ENCODE measurements at places on chromosomes 13 and 19.

- no peak for DNase-seq
Measured at GRCh38 chr13:23081220-23081619, 99.6 kb upstream of the SGCG start.

DNA sequence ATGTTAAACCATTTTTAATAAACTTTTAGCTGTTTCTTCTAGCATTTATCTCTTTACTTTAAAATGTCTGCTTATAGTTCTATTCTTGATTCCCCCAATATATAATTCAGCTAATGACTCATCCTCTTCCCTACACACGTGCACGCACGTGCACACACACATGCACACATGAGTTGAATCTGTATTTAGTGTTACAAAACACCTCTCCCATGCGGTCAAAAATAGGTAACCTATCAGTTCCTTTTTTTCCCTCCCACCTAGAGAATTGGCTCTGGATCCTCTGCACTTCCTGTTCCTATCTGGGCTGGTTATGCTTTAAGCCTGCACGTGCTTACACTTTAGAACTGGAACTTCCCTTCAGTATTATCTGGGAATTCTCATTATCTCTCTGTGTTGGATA is 144.1 kb downstream of the PAN3 start:
- DNase-seq = peak; percentile 20

DNA sequence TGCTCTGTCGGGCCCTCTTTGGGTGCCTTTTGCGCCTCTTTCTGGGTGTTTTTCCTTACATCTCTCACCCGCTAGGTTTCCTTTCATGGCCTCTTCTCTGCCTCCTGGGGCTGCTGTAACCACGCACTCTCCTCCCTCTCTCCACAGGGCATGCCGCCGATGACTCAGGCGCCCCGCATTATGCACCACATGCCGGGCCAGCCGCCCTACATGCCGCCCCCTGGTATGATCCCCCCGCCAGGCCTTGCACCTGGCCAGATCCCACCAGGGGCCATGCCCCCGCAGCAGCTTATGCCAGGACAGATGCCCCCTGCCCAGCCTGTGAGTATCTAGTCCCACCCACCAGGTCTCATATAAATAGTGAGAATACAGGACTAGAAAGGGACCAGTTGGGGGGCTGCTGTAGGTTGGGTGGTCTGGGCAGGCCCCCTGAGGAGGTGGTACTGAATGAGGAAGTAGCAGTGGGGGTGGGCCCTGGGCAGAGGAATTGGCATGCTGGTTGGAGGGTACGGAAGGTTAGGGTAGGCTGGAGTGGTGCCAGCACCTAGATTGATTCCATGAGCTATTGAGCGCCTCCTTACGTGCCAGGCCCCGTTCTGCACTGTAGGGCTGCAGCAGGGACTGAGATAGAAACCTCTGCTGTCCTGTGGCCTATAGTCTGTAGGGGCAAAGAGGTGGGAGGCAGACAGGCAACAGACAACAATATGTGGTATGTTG is 11.9 kb downstream of the SNRPA start:
- no peak for DNase-seq

GRCh38 chr19:56671613-56671994 is at the start of gene ZNF835:
ZNF835 (minus strand) TSS chr19:56671757; CDS start chr19:56665198, 6,559 bp downstream.
- DNase-seq = peak; percentile 89

DNA sequence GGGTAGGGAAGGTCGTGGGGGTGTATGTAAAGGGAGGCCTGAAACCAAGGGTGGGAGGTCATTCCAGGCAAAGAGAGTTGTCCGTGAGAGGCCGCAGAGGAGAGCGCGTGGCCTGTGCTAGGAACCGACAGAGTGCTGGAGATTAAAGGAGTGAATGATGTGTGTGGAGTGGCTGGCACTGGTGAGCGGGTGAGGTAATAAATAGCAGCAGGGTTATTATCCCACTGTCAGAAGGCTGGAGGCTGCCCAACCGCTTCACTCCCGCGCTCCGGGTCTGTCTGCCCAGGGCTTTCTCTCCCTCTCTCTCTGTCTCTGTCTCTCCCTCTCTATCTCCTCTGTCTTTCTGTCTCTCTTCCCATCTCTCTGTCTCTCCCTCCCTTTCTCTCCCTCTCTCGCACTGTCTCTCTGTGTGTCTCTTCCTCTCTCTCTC is 17.4 kb downstream of the ZNF579 start:
- no peak for DNase-seq

DNA sequence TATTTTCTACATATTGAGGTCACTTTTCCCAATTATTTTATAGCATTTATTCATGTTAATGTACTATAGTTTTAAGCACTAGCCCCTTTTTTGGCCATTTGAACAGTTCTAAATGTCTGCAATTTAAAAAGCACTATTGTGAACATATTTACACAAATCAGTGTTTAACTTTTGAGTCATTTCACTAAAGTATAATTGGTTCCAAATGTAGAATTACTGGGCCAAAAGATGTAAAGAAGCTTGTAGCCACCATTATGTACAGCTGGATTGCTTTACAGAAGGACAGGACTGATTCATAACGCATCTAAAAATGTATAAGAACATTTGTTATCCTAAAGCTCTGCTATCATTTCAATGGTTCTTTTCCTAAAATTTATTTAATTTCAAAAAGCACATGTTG is 16.6 kb upstream of the ATP12A start:
- no peak for DNase-seq

GRCh38 chr19:5914946-5915781 is 1.1 kb downstream of the CAPS start:
- no peak for DNase-seq

- peak; percentile 68 for DNase-seq
Measured at GRCh38 chr19:16066611-16067104, 9.6 kb upstream of the TPM4 start.

GRCh38 chr19:50320596-50320995 is 8.6 kb downstream of the KCNC3 start:
- no peak for DNase-seq

- DNase-seq = peak; percentile 27
Measured at GRCh38 chr19:33175886-33176669, 18.1 kb upstream of the LRP3 start.

- DNase-seq = no peak
Measured at GRCh38 chr13:90055121-90055520, 1292.4 kb upstream of the MIR17HG start.

DNA sequence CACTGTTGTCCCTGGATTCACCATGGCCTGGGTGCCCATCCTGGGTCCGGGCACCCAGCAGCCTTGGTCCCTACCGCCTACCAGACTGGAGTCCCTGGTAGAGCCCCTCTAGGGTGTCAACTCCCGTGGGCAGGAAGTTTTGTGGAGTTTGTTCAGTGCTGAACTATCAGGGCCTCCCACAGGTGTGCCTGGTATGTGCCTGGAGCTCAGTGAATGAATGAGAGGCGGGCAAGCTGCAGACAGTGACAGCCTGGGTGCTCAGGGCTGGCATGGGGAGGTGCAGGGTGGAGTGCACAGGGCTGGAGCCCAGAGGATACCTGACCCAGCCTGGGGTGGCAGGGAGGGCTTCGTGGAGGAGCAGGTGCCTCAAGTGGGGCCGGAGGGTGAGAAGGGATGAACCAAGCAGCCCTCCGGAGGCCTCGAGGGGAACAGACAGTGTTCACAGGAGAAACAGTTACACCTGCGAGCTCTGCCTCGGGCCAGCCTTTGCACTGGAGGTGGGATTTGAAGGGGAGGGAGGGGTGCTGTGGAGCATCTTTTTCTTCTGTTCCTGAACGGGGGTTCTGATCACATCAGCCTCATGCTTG is 29.6 kb downstream of the PAK4 start:
- no peak for DNase-seq

GRCh38 chr19:38592940-38593339 is 24.8 kb downstream of the MAP4K1 start:
- DNase-seq = no peak

DNA sequence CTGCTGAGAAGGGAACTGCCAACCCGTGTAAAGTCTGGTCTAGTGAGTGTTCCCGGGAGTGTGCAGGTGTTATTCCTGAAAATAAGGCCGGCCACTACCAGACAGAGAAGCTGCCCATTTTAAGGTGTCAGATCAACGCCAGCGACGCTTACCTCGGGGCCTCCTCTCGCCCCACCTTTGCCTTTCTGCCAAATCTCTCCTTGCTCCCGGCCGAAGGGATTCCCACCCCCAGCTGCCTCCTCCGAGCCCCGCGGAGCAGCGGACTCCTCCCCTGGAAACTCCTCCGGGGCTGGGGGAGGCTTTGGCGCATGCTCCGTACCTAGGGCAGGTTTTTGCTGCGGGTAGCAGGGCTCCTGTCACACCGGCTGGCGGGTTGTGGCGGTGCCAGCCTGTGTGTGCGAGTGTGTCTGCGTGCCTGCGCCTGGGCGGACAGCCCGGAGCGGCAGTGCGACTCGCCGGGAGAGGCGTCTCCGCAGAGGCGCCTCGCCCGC is at the start of gene HS6ST3:
Gene HS6ST3 (plus strand): TSS at position 359 of the 491 bp plus-strand sequence.
- no peak for DNase-seq

DNA sequence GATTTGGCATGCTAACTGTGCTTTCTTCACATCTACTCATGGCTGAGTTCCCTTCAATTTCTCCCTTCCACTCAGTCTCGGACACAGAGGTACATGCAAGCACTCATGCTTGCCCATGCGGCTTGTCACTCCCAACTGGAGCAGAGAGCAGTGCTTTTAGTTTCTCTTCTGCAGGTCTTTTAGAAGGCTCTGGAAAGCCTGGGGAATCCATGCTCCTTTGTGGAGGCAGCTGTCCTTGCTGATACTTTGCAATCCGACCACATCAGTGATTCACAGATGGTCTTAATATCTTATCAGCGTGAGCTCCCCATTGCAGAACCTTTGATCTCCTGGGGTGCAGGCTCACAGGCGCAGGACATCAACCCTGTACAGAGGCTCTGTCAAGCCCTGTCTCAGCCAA is 203.9 kb downstream of the COL4A1 start:
- DNase-seq = no peak

DNA sequence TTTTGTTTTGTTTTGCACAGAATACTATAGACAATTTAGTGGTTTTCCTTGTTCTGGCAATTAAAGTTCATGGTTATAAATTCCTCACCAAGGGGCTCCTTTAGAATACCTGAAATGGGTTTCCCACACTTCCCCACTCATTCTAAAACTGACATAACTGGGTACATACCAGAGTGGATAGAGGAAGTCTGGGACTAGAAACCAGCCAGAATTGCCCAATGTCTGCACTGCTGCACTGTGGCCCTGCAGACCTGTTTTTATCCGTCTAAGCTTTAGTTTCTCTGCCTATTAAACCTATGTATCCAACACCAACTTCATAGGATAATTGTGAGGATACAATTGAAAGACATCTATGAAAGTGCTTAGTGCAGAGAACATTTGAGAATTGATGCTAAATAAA is 498.6 kb downstream of the KCTD12 start:
- peak; percentile 32 for DNase-seq

DNA sequence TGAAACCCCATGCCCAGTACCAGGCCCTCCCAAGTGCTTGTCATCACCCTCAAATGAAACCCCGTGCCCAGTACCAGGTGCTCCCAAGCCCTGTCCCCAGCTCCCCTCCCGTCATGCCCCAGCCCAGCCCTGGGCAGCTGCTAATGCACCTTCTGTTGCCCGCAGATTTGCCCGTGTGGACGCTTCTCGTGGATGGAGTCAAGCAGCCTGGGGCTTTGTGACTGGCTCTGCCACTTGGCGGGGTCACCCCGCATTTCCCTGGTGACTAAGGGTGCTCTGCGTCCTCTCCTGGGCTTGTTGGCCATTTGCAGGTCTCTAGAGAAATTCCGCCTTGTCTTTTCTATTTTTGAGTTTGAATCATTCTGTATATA is 82.7 kb downstream of the ATP11A start:
- DNase-seq = no peak

DNA sequence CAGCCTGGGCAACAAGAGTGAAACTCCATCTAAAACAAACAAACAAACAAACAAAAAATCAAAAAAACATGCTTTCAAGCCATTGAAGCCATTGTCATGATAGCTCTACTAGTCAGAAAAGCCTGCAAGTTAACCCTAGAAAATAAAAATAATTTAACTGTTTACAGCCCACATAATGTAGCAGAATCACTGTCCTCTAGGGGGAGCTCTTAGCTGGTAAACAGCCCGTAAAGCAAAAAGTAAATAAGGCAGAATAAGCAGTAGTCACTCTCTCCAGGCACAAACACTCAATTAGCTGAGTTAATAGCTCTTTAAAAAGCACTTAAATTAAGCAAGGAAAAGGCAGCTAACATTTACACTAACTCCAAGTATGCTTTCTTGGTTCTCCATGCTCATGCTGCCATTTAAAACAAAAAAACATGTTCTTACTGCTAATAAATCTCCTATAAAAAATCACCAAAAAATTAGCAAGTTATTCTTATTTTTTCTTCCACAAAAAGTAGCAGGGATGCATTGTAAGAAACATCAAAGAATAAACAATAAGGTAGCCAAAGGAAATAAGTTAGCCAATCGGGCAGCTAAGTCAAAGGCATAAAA is 11.3 kb downstream of the LILRB4 start:
- peak; percentile 76 for DNase-seq

DNA sequence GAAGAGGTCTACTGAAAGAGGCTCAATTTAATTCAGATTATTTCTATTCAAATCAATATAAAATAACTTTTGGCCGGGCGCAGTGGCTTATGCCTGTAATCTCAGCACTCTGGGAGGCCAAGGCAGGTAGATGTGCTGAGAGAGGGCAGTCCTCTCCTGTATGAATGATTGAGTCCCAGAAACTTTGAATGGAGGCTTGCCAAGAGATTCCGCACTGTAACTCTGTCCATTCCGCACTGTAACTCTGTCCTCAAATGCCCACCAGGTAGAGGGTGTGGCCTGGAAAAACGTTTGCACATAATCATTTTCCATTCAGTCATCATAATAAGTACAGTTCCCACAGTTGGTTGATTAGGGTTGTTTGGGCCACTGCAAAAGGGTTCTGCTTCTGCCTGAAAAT is 274.7 kb upstream of the SOX21 start:
- no peak for DNase-seq

DNA sequence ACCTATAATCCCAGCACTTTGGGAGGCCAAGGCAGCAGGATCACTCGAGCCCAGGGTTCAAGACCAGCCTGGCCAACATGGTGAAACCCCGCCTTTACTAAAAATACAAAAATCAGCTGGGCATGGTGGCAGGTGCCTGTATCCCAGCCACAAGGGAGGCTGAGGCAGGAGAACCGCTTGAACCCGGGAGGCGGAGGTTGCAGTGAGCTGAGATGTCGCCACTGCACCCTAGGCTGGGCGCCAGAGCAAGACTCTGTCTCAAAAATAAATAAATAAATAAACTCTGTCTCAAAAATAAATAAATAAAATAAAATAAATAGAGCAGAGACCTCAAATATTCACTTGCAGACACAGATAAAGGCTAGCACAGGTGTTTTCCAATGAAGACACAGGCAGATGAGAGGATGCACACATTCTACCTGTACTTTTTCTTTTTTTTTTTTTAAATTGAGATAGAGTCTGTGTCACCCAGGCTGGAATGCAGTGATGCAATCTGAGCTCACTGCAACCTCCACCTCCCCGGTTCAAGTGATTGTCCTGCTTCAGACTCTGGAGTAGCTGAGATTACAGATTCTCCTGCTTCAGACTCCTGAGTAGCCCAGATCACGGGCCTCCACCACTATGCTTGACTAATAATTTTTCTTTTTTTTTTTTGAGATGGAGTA is 2.7 kb upstream of the RPS16 start:
- DNase-seq = no peak

- peak; percentile 79 for DNase-seq
Measured at GRCh38 chr13:31424130-31424729, 224.5 kb downstream of the B3GLCT start.
